Activated naive CD8-positive, alpha-beta T cell treated with anti-CD3 and anti-CD28 coated beads, Interleukin-2, amount 50 U/mL, for 16 hours (primary cell): ENCODE measurements at places on chromosomes 2 and 18.

GRCh38 chr2:85806358-85807118 is 52.7 kb downstream of the ATOH8 start:
- DNase-seq: no peak

- no peak for DNase-seq
Observed at GRCh38 chr2:178731300-178731699, 75.9 kb downstream of the TTN start.

DNA sequence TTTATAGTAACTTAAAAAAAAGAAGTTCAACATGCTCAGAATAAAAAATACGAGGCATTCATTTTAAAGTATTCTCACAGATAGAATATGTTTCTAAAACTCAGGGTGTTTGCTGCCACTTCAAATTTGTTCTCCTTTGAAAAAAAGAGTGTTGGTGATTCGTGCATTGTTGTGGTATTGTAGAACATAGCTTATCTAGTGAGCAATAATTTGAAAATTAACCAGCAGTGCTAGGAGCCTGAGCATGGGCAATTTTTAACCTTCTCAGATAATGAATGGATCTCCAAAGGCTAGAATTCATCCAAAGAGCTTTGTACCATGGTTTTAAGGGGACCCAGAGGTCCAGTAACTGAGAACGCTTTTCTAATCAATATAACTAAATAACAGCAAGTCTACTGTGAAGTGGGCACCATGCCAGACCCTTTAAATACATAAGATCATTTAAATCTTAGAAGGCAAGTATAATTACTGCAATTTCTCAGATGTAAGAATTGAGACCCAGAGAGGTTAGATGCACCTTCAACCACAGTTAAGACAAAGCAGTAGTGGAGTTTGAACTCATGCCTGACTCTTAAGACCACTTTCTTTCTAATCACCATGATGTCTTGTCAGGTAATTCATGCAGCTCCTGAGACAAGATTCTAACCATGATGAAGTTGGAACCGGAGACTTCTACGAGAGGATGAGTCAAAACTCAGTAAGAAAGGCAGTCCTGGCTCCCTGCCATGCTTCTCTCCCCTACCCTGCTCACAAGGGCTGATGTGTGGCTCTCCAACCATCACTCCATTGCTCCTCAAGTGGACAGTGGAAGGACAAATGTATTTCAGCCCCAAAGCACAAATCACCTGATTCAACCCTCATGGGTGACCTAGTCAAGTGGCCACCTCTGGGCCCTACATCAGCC is 3.4 kb downstream of the CYRIA start:
- DNase-seq: no peak

DNA sequence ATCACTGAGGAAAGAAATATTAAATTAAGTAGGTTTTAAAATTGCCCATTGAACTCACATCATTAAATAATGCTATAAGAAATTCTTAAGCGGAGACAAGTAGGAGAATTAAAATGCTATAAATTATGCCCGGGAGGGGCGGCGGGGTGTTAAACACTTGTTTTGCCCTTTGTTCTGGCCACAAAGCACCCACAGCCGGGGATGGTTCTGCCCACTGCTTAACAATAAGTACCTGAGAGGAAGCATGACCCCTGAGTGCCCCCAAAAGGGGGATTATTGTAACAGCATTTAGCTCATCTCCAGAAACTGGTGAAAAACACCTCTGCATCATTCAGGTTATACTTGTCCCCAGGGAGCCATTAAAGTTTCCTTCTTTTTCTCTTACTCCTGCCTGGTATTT is 332.7 kb upstream of the POU3F3 start:
- DNase-seq: no peak

DNA sequence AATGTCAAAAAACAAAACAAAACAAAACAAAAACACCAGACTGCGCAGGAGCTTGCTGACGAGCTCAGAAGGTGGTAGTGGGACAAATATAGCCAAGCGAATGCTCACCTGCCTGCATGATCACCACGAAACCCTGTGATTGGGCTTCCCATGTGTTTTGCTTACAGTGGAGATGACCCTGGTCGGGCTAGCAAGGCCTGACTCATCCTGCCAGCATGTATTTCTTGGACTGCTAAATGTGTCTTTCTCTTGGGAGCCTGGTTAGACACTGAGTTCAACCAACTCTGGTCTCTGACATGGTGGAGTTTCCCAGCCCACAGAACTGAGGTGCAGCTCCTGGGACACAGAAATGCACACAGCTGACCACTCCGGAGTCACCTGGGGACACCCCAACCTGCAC is 30.7 kb upstream of the DUSP2 start:
- no peak for DNase-seq

GRCh38 chr2:36165132-36165531 is 190.4 kb upstream of the CRIM1 start:
- DNase-seq: no peak

- DNase-seq: no peak
Observed at GRCh38 chr18:64238076-64238475, 89.2 kb upstream of the LINC00305 start.

- DNase-seq: no peak
Observed at GRCh38 chr2:128522829-128523228, 204.2 kb upstream of the HS6ST1 start.

DNA sequence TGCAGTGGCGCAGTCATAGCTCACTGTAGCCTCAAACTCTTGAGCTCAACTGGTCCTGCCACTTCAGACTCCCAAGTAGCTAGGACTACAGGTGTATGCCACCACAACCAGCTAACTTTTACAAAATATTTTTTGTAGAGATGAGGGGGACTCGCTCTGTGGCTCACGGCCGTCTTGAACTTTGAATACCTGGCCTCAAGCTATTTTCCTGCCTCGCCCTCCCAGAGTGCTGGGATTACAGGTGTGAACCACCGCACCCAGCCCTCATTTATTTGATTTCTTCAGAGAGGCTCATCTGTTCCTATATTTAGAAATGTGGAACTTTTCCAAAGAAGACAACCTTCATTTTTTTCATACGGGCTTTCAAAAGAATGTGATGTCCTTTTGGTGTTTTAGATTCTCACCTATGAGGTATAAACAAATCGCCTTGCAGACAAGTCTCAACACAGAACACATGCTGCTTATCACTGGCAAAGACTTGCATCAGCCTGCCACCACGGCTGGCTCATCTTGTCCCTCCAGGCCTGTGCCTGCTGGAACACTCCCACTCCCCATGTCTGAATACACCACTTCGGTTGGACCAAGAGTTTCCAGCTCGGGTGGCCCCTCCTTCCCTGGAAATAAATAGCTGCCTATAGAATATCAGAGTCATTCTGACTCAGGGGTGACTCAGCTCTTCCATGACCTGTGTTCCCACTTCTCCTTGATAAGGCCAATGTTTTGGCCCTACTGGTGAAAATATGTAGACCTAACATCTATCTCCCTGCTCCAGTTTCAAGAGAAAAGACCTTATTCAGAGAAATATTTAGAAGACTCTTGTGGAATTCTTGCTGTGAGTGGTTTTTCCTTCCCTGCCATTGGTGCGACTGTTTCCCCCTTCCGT is 202.6 kb downstream of the TGIF1 start:
- DNase-seq: peak; percentile 25

GRCh38 chr2:206983161-206983859 is 44.0 kb downstream of the CPO start:
- no peak for DNase-seq

GRCh38 chr2:100427111-100427510 is 9.6 kb upstream of the CHST10 start:
- DNase-seq: no peak

DNA sequence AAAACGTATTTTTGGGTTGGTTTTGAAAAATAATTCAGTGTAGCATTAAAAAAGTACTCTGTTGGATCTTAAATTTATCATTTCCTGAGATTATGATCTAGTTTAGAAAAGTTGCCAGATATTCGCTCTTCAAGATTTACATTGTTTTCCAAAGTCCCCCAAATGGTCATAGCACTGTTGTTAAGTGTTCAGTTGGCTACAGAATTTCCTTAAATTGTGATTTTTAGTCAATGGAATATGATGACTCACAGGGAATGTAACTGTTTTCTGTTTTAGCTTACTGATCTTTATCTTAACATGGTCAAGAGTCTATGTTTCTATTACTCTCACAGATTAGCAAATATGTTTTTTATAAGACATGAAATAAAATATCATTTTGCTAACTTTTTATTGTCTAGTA is 23.2 kb downstream of the PLCL1 start:
- no peak for DNase-seq

DNA sequence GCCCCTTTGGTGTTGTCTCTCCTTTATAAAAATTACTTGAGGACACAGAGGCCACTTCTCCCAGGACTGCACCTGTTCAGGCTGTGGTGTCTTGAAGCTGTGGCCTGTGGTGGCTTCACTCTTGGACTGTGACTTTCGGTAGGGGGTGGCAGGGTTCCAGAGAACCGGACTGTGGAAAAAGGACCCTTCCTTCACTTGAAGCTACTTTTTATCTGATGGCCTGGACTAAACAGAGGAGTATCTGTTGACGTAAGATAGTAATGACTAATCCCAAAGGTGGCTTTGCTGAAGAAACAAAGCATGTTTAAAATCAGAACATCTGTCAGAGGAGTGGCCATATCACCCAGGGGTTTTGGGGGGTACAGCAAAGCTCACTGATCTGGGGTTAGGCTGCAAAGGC is 60.8 kb downstream of the CENPO start:
- no peak for DNase-seq

GRCh38 chr2:1886405-1886992 is 142.2 kb upstream of the PXDN start:
- DNase-seq: no peak
